ENCODE measurements at places on chromosomes 1 and 21.

DNA sequence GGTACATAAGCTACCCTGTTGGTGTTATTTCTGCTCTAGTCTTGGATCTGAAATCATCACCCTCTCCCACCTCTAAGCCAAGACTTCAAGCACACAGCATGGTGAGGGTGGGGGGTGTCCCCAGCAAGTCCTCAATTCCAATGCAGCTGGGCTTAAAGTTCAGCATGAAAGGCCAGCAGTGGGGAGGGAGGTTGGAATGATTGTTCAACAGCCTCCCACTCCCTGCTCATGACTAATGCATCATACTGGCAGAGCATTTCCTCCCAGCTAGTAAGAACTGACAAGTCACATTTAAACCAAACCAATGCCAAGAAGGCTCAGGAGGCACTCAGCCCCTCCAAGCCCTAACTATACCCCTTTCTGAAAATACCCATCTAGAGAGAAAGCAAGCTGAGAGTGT lies 50.1 kb downstream of the TIAM1 start:
- no peak overlapping the region for H3K27ac ChIP-seq
- no peak for DNase-seq
- H3K4me3 ChIP-seq, result no peak overlapping the region
- no peaks in the 10 kb centered on the region for H3K27me3 ChIP-seq
- no peaks in the 10 kb centered on the region for H3K4me1 ChIP-seq

DNA sequence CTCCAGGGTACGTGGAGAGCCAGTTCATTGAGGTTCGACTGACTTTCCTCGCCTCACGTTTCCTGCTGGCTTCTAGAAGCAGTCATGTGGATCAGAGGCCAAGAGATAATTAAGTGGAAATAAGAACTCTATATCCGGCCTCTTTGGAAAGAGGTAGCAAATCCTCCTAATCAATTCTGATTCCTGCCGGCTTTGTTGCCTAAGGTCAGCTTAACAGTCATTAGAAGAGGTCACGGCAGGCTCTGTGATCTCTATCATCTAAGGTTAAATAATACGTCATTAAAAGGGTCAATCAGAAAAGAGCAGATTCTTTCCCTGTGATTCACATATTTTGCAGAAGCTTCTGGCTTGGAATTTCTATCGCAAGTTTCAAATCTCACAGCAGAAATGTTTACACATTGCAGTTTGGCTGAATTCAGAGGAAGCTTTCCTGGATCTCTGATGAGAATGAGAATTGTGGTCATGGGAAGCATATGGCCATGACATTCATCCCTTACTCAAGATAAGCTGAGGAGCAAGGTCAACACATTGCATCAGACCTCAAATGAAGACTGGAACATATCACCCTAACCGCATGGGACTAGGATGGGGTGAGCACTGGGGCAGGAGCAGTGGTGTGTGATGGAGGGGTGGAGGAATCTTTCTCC lies 189.4 kb downstream of the PBX1 start:
- no peak overlapping the region for H3K4me3 ChIP-seq
- no peak for DNase-seq
- H3K27me3 ChIP-seq, result no peaks in the 10 kb centered on the region
- no peaks in the 10 kb centered on the region for H3K36me3 ChIP-seq
- H3K27ac ChIP-seq, result no peak overlapping the region

- H3K27me3 ChIP-seq, result peaks cover 3% of the 10 kb centered on the region
- no peak overlapping the region for H3K27ac ChIP-seq
- no peaks in the 10 kb centered on the region for H3K36me3 ChIP-seq
- H3K4me1 ChIP-seq, result peaks cover 14% of the 10 kb centered on the region
- DNase-seq, result no peak
- H3K4me3 ChIP-seq, result no peak overlapping the region
These were observed 32.7 kb downstream of the HSD17B7 start for GRCh38 chr1:162823231-162823630.

DNA sequence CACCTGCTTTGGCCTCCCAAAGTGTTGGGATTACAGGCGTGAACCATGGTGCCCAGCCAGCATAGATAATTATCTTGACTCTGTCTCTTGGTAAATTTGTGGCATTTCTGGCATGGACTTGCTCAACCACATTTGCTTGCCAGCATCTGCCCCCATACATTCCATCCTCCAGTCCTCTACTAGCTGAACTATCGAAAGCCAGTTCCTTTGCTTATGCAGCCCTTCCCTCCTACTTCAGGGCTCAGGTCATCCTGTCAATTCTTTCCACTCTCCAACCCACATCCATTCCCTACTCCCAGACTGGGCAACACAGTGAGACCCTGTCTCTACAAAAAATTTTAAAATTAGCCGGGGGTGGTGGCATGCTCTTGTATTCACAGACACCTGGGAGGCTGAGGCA lies 13.0 kb upstream of the UQCRHL start:
- no peak overlapping the region for H3K4me3 ChIP-seq
- no peaks in the 10 kb centered on the region for H3K36me3 ChIP-seq
- no peak for DNase-seq
- H3K27ac ChIP-seq, result no peak overlapping the region
- no peaks in the 10 kb centered on the region for H3K4me1 ChIP-seq

DNA sequence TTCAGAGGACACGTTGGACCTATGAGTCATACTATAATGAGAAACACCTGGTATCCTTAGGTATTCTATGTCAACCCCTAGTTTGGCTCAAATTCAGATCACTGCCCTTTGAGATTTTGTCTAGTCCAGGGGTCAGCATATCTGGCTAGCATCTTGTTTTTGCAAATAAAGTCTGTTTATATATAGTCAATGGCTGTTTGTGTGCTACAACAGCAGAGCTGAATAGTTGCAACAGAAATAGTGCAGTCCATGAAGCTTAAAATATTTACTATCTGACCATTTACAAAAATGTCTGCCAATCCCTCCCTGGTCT lies 48.5 kb upstream of the EDEM3 start:
- H3K36me3 ChIP-seq, result peaks cover 10% of the 10 kb centered on the region
- no peaks in the 10 kb centered on the region for H3K27me3 ChIP-seq
- DNase-seq, result no peak
- H3K27ac ChIP-seq, result no peak overlapping the region
- no peak overlapping the region for H3K4me3 ChIP-seq

DNA sequence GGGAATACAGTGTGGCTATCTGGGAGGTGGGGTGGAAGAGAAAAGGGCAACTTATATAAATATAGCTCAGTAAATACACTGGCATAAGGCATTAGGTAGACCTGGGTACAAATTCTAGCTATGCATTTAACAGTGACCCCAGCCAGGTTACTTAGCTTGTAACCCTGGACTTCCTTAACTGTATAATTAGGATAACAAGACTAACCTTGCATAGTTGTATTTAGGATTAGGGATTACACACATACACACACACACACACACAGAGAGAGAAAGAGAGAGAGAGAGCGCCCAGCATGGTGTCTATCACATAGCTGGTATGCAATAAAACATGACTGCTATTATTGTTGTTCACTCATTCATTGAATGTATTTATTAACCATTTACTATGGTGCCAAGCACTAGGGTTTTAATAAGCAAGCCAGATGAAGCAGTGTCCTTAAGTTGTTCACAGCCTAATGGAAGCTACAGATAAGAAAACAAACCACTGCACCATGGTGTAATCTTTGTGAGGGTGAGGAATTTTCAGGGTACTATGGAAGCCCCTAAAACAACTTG lies 251.4 kb downstream of the ZNF648 start:
- no peak for DNase-seq
- no peaks in the 10 kb centered on the region for H3K27me3 ChIP-seq
- no peak overlapping the region for H3K4me3 ChIP-seq
- no peaks in the 10 kb centered on the region for H3K36me3 ChIP-seq
- no peaks in the 10 kb centered on the region for H3K4me1 ChIP-seq

All from CD8-positive, alpha-beta memory T cell (primary cell).